ENCODE measurements at places on chromosomes 7 and 10.

GRCh38 chr7:83872501-83872900 is 223.6 kb upstream of the SEMA3E start:
- no peak for DNase-seq

- no peak for DNase-seq
Observed at GRCh38 chr10:127157089-127157488, 39.3 kb downstream of the INSYN2A start.

DNA sequence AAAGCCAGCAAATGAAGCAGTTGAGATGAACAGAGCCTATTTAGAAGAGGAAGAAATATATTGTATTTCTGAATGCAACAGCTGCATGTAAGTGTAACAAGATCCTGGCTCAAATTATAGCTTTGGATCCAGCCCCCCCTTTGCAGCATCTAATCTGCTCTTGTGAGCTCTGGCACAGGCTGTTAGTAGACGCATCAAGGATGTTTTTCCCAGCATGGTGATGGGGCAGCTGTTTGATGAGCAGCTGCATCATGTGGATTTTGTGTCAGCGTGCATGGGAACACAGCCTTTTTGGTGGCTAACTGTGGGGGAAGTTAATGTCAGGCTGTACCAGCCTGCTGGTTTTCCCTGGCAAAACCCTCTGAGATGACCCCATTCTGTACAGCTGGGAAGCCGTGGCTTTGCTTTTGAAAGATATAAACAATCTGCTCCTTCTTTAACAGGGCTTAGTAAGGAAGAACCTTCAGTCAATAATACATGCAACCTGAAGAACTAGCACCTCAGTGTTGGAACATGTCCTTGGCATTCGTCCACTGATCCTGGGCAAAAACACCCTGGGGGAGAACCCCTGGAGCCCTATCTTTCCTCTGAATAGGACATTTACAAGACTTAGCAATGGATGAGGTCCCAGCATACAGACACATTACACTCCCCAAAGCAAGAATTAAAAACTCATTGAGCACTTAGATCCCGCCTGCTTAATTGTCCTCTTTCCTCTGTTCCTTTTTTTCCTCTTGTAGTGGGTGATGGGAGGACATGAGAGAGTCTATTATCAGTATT is 70.6 kb downstream of the NPS start:
- no peak for DNase-seq

GRCh38 chr7:80775482-80775881 is 137.0 kb downstream of the CD36 start:
- no peak for DNase-seq

- no peak for DNase-seq
Observed at GRCh38 chr10:116207690-116208089, 65.3 kb downstream of the GFRA1 start.

DNA sequence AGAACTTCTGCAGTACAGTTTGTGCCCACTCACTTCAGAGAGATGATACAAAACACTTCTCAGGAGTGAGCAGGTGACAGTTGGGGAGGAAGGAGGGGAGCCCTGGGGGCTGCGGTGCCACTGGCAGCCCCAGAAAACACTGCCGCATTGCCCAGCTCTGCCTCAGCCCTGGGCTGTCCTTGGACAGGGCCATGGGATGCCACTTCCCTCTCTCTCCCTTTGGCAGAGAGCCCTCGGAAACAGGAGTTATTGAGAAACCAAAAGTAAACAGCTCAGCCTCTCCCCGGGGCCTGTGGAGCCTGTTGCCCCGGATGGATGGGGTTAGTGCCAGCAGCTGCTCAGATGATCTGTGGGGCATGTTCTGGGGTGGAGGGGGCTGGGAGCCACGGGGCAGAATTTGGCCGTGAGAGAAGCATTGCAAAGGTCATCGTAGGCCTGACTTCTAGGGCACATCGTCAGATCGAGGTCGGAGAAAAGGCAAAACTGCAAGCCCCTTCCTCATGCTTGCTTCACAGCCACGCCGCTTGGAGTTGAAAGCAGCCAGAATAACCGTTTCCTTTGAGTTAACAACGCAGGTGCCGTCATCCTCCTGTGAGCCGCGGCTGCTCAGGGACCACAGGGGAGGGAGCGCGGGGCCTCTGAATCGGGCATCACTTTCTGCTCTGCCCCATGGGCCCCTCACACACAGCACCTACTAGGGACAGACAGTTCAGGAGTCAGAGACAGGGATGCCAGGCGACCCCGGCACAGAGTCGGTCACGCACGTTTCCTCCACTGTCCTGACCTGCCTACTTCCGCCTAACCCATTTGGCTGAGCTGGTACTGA is 256.4 kb downstream of the CAMK1D start:
- peak; percentile 91 for DNase-seq

- DNase-seq = peak; percentile 80
Observed at GRCh38 chr7:537911-538634, 18.4 kb upstream of the PDGFA start.

- no peak for DNase-seq
Observed at GRCh38 chr10:19902456-19902855, 86.2 kb downstream of the PLXDC2 start.

DNA sequence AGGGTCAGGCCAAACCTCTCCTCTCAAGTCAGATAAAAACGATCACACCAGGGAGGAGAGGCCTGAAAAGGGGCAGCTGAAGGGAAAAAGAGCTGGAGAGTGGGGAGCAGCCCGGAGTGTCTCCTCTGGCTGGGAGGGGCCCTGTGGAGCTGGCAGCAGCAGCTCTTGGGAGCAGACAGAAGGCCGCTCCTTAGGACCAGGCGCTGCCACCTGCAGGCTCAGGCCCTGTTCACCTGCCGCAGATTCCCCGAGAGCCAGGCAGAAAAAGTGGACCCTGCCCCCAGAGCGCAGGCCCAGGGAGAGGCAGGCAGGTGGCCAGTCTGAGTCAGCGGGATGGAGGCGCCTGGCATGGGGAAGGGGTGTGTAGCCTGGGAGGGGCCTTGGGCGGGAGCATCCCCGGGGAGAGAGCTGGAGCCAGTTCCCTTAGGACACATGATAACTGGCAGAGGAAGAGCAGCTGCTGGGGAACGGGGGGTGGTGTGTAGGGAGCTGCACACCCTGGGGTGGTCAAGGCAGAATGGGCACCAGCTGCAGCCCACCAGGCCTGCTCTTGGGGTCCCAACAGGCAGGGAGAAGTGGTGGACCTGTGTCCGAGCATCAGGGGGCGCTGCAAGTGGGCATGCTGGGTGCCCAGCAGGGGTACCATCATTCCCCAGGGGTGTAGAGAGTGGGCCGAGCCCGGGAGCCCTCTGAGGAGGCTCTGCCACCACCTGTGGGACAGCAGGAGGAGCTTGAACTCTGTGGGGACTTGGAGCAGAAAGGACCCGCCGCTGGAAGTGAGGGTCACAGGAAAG is 177.2 kb upstream of the RHEB start:
- no peak for DNase-seq

GRCh38 chr10:59905066-59905730 is 1.2 kb downstream of the CCDC6 start:
- peak; percentile 35 for DNase-seq

GRCh38 chr7:12110425-12110824 is 100.7 kb upstream of the TMEM106B start:
- DNase-seq = no peak

GRCh38 chr7:132377015-132377414 is 199.3 kb downstream of the PLXNA4 start:
- no peak for DNase-seq
